Effector memory CD8-positive, alpha-beta T cell (primary cell): ENCODE measurements at places on chromosomes 7 and 10.

- peaks cover 8% of the 10 kb centered on the region for H3K4me1 ChIP-seq
- H3K27ac ChIP-seq: no peak overlapping the region
- no peaks in the 10 kb centered on the region for H3K36me3 ChIP-seq
- no peaks in the 10 kb centered on the region for H3K27me3 ChIP-seq
Observed at GRCh38 chr7:24597014-24597413, 23.8 kb downstream of the PALS2 start.

- no peaks in the 10 kb centered on the region for H3K27me3 ChIP-seq
- peaks cover 6% of the 10 kb centered on the region for H3K4me1 ChIP-seq
- peak overlapping the region; percentile 76 for H3K4me3 ChIP-seq
- no peak overlapping the region for H3K27ac ChIP-seq
- DNase-seq: no peak
Observed at GRCh38 chr7:32941681-32942414, 15.4 kb upstream of the FKBP9 start.

GRCh38 chr7:154472343-154472742, 420.1 kb downstream of the DPP6 start:
- no peaks in the 10 kb centered on the region for H3K27me3 ChIP-seq
- no peak for DNase-seq
- no peaks in the 10 kb centered on the region for H3K36me3 ChIP-seq
- H3K27ac ChIP-seq: no peak overlapping the region
- H3K4me1 ChIP-seq: no peaks in the 10 kb centered on the region
- H3K4me3 ChIP-seq: no peak overlapping the region

DNA sequence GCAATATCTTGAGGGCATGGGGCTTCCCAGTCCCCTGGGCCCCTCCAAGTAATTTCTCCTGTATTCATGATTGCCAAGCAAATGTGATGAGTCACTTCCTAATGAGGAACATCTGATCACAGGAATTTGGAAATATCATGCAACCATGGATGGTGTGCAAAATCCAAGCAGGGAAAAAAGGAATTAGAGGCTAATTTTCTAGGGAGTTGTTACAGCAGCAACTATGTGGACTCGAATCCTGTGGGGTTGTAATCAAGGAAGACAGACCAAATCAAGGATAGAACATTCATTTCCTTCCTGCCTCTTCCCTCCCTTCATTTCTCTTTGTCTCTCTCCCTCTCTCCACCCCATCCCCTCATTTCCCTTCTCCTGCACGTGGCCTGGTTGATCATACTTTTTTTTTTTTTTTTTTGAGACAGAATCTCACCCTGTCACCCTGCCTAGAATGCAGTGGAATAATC, 23.9 kb upstream of the AGFG2 start:
- H3K27me3 ChIP-seq: no peaks in the 10 kb centered on the region
- peaks cover 26% of the 10 kb centered on the region for H3K4me1 ChIP-seq
- no peak overlapping the region for H3K27ac ChIP-seq
- H3K4me3 ChIP-seq: no peak overlapping the region
- DNase-seq: no peak

DNA sequence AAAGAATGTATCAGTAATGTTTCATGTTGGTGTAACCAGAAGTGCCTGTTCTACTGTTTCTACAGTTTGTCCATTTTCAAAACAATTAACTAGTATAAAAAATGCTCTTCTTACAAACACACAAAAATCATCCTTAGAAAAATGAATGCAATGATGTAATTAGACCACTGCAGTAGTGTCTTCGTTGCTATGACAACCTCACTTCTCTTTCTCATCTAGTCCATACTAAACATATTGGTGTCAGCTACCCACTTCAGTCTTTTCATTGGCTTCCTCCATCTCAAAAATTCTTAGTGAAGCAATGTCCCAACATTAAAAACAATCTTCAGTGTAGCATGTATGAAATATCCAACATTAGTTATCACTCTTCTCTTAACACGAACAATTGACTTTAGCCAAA, 1265.8 kb downstream of the REEP3 start:
- H3K27ac ChIP-seq: no peak overlapping the region
- H3K4me3 ChIP-seq: no peak overlapping the region
- peaks cover 3% of the 10 kb centered on the region for H3K36me3 ChIP-seq
- no peaks in the 10 kb centered on the region for H3K27me3 ChIP-seq

DNA sequence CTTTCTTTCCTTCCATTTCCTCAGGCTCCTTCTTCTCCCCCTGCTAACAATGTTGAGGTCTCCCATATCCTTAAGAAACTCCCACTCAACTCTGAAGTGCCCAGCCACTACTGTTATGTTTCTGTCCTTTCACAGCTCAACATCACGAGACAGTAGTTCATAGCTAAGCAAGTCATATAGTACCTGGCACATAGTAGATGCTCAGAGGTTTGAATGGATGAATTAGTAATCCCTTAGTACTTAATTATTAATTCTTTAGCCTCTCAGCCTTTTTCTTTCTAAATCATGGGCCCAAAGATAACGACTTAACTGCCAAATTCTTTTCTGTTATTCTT, 22.6 kb downstream of the CSGALNACT2 start:
- DNase-seq: no peak
- peaks cover 32% of the 10 kb centered on the region for H3K4me1 ChIP-seq
- H3K27me3 ChIP-seq: no peaks in the 10 kb centered on the region
- H3K36me3 ChIP-seq: peaks cover 62% of the 10 kb centered on the region
- H3K27ac ChIP-seq: peak overlapping the region; percentile 76
- H3K4me3 ChIP-seq: no peak overlapping the region
